ENCODE measurements at places on chromosomes 1 and 21.

DNA sequence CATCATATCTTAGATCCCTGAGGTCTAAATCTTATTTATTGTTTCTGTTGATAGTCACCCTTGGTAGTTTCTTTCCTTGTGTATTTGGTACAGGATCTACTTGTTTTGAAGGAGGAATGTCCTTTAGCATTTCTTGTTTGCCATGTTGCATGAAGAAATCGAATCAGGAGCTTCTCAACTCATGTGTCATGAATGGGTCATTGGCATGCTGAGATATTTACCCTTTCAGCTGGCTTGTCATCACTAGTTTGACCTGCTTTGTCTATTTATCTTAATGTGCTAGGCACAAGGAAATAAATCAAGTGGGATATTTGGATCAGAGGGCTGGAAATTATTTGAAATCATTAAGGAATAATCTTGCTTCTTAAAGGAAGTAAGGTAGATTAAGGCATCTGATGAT is 23.8 kb downstream of the THEM4 start:
- no peak for DNase-seq

GRCh38 chr1:240526312-240526711 is 85.6 kb downstream of the GREM2 start:
- DNase-seq: no peak

GRCh38 chr1:119906927-119907652 is 10.8 kb upstream of the ADAM30 start:
- no peak for DNase-seq

GRCh38 chr1:3419415-3420204 is 34.9 kb upstream of the ARHGEF16 start:
- DNase-seq: no peak

DNA sequence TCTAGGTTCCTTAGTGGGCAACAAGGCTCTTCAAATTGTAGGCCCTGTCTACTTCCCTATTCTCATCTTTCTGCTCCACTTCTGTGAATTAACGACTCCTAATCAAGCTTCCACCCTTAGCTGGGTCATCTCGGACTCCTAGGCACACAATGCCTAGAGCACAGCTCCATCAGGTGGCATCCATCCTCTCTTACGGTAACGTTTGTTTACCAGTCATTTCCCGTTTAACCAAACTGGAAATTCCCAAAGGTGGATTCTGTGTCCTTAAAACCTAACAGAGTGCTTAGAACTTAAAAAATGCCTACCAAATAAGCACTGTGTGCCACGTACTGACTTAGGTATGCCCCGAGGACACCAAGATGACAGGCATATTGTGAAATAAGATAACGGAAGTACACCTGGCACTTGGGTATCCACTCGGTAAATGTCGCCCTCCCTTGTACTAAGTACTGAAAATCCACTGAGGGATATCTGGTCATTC is 1.5 kb downstream of the PARP1 start:
- DNase-seq: no peak

- no peak for DNase-seq
These were observed 124.6 kb upstream of the IVNS1ABP start for GRCh38 chr1:185441605-185442004.

Data from ELF-1 (cell line).